Nucleus accumbens (tissue), 56 donors: ENCODE measurements at places on chromosomes 4 and X.
A peak's percentile ranks its signal among the peaks of the same experiment; 100 is the strongest.

GRCh38 chr4:95889662-95890061 lies 49.8 kb downstream of the PDHA2 start:
- DNase-seq = no peak

DNA sequence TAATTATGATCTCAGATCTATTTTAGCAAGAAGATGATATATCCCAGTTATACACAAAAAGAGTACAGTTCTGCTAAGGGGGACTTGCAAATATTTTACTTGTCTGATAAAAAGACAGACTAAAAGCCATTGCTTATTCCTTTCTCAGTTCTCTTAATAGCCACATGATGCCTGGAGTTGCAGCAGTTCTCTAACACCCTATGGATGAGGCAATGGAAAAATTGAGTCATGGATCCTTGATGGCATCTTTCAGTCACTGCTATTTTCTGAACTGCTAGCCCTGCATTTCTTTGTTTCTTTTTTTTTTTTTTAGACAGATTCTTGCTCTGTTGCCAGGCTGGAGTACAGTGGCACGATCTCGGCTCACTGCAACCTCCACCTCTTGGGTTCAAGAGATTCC lies 1956.7 kb downstream of the C4orf33 start:
- DNase-seq = no peak

GRCh38 chrX:119579414-119579813 lies 5.1 kb downstream of the UBE2A start:
- no peak for DNase-seq

- no peak for DNase-seq
These were observed 726.4 kb upstream of the MAGEB2 start for GRCh38 chrX:29488919-29489318.

DNA sequence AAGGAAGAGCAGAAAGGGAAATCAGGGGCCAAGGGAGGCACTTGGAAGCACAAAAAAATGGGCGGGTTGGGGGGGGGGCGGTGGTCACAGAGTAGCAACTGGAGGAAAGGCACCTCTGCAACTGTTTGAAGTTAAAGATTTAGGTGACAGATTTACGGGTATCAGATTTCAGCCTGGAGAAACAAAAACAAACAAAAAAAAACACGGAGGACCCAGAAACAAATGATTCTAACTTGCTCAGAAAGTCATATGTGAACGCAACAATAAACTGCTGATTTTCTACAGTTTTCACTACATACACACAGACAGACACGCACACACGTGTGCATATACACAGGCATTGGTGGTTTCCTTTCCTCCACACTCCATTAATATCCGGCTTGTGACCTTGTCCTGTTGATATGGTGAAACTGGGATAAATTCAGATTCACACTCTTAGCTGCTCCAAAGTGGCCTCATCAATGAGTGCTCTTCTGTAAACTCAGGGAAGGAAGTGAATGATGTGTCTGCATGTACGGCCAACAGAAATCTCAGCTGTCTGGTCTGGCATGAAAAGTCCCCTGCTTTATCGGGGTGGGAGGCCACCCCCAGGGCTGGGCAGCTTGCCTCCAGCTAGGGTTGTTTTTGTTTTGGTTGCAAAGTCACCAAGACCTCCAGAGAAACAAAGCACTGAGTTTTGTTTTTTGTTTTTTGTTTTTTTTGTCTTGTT lies 54.3 kb downstream of the CHST7 start:
- DNase-seq = no peak

DNA sequence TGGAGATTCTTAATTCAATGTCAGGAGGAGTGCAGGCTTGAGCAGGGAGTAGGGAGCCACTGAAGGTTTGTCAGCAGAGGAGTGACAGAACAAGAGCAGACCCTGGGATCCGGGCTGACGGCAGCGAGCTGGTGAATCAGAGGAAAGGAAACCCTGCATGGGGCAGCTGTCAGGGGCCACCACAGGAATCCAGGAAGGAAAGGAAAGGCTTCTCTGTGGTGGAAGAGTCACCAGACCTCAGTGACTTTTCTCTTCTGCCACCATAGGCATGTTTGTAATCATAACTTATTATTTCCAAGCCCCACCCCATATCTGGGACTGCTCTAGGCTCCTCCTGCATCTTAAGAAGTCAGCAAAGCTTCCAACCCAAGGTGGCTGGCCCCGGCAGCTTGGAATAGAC lies 150.9 kb downstream of the BCOR start:
- no peak for DNase-seq

GRCh38 chrX:123833387-123833786 lies 26.5 kb upstream of the XIAP start:
- DNase-seq = peak; percentile 17
